Ascending aorta (tissue), 2 donors: ENCODE measurements at places on chromosomes 2 and 18. TPM values are rescaled to one million over a fixed set of nuclear protein-coding genes. Genes with fewer than 3 reads are reported as not detected.

GRCh38 chr2:665340-666073 lies 11.7 kb downstream of the TMEM18 start:
- no peaks in the 10 kb centered on the region for H3K4me1 ChIP-seq
- H3K27ac ChIP-seq, result no peak overlapping the region
- peaks cover 38% of the 10 kb centered on the region for H3K36me3 ChIP-seq

- H3K4me3 ChIP-seq, result no peak overlapping the region
- H3K36me3 ChIP-seq, result no peaks in the 10 kb centered on the region
- H3K27me3 ChIP-seq, result no peaks in the 10 kb centered on the region
- DNase-seq, result no peak
Measured at GRCh38 chr2:199756211-199756610, 94.8 kb downstream of the FTCDNL1 start.

DNA sequence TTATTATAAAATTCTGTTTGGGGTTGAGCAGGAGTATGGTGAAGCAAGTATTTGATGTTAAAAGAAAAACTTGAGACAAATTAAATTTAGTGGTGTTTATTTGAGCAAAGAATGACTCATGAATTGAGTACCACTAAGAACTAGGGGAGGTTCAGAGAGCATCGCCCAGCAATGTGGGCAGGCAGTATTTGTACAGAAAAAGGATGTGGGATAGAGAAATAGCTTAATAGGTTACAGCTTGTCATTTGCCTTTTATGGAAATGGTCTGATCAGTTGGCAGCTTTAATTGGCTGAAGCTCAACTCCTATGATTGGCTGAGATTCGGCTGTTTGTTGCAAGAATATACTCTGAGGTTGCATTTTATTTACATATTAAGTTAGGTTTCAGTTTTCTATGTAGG lies 68.2 kb downstream of the LRATD1 start:
- no peaks in the 10 kb centered on the region for H3K27me3 ChIP-seq
- no peaks in the 10 kb centered on the region for H3K4me1 ChIP-seq
- H3K27ac ChIP-seq, result no peak overlapping the region
- no peaks in the 10 kb centered on the region for H3K36me3 ChIP-seq
- no peak for DNase-seq
- H3K4me3 ChIP-seq, result no peak overlapping the region

- no peaks in the 10 kb centered on the region for H3K27me3 ChIP-seq
- no peaks in the 10 kb centered on the region for H3K36me3 ChIP-seq
- DNase-seq, result no peak
- H3K27ac ChIP-seq, result no peak overlapping the region
- no peak overlapping the region for H3K4me3 ChIP-seq
Measured at GRCh38 chr18:8514409-8514808, 94.8 kb upstream of the RAB12 start.

C1GALT1C1L gene
- total RNA-seq, result not detected

GNLY gene
- not detected for total RNA-seq

- H3K4me1 ChIP-seq, result no peaks in the 10 kb centered on the region
- no peaks in the 10 kb centered on the region for H3K27me3 ChIP-seq
- H3K36me3 ChIP-seq, result peaks cover 9% of the 10 kb centered on the region
- no peak for DNase-seq
- H3K4me3 ChIP-seq, result no peak overlapping the region
Measured at GRCh38 chr2:24058564-24059271, 9.2 kb downstream of the FKBP1B start.

DNA sequence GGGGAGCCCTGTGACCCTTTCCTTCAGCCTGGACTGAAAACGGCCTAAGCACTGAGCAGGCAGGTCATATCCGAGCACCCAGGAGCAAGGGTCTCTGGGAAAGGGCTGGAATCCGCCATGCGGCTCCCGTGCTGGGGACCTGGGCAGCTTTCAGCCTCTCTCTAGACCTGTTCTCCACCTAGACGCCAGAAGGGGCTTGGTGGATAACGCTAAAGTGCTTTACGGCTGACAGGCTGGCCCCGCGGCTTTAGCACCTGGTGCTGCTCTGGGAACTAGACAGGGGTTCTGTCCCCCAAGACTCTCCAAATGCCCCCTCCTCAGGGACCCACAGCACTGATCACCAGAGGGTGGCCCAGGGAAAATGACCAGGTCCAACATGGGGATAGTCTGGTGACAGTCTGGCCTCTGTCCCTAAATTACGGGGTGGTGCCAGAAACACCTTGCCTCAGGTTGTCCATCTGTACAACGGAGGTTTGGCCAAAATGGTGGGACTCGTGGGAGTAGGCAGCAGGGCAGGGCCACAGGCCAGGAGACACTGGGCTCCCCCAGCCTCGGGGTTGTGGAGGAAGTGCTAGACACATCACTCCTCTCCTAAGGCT lies 13.0 kb downstream of the SDC1 start:
- no peak for DNase-seq
- H3K4me3 ChIP-seq, result no peak overlapping the region
- no peaks in the 10 kb centered on the region for H3K4me1 ChIP-seq

CCBE1 gene
- total RNA-seq, result 0.32 TPM

CLEC4F gene
- not detected for total RNA-seq

DNA sequence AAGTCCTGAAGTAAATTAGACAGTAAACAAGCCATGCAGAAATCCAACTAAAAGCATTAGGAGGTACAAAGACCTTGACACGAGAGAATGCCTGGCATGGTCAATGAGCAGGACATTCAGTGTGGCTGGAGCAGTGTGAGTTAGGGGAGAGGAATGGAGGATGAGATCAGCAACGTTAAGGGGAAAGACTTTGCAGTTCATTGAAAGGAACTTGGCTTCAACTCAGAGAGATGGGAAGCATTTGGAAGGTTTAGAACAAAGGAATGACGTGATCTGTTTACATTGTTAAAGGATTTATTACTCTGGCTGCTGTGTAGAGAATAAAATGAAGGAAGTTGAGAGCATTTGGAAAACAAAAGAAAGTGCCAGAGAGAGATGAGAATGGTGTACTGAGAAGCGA lies 621.3 kb downstream of the XIRP2 start:
- no peaks in the 10 kb centered on the region for H3K36me3 ChIP-seq
- DNase-seq, result no peak
- no peaks in the 10 kb centered on the region for H3K4me1 ChIP-seq
- H3K4me3 ChIP-seq, result no peak overlapping the region
- H3K27ac ChIP-seq, result no peak overlapping the region

DNA sequence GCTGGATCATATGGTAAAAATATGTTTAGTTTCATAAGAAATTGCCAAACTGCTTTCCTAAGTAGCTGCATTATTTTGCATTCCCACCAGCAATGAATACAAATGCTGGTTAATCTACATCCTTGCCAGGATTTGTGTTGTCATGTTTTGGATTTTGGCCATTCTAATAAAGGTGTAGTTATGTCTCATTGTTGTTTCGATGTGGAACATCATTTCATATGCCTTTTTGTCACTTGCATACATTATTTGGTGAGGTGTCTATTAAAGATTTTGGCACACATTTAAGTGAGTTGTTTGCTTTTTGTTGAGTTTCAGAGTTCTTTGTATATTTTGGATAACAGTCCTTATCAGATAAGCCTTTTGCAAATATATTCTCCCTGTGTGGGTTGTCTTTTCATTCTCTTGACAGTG lies 299.2 kb upstream of the TFPI start:
- no peak overlapping the region for H3K4me3 ChIP-seq
- H3K27me3 ChIP-seq, result no peaks in the 10 kb centered on the region
- H3K36me3 ChIP-seq, result no peaks in the 10 kb centered on the region
- no peak for DNase-seq

DNA sequence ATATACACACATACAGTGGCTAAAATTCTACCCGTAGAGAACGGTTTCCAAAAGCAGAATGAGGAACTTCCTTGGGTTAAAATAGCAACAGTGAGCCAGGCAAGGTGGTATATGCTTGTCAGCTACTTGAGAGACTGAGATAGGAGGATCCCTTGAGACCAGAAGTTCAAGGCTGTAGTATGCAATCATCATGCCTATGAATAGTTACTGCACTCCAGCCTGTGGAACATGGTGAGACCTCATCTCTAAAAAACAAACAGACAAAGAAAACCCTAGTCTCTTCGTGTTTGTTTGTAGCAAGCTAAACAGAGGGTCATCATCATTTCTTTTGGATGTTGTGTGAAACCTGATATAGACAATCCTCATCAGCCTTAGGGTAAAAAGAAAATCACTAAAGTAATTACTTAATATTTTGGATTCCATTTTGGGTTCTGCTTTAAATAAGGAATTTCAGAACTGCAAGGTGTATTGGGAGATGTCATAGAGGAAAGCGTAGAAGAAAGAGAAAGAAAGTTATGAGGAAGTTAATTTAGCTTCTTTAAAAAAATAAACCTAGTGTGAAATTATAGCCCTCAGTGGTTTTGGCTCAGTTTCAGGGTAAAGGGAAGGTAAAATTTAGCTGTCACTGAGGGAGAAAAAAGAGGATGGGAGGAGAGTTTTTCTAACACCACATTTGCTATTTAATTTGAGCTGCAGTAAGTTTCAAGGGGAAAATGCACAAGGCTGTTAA lies 46.5 kb downstream of the PLEK start:
- H3K27ac ChIP-seq, result no peak overlapping the region
- no peak overlapping the region for H3K4me3 ChIP-seq
- H3K36me3 ChIP-seq, result no peaks in the 10 kb centered on the region
- no peak for DNase-seq
- H3K27me3 ChIP-seq, result no peaks in the 10 kb centered on the region

MALL gene
- 38.5 TPM for total RNA-seq

MDH1B gene
- total RNA-seq, result not detected

DNA sequence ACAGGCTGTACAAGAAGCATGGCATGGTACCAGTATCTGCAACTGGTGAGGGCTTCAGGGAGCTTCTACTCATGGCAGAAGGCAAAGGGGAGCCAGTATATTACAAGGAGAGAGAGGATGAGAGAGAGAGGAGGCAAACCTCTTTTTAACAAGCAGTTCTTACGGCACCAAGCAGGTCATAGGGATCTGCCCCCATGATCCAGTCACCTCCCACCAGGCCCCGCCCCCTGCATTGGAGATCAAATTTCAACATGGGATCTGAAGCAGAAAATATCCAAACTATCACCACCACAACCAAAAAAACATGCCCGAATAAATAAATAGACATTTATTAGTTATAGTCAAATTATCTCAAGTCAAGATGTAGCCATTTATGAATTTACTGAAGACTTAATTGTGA lies 14.5 kb upstream of the SLC35F5 start:
- no peak overlapping the region for H3K27ac ChIP-seq
- no peaks in the 10 kb centered on the region for H3K36me3 ChIP-seq
- H3K27me3 ChIP-seq, result no peaks in the 10 kb centered on the region
- no peak for DNase-seq
- H3K4me3 ChIP-seq, result no peak overlapping the region

DNA sequence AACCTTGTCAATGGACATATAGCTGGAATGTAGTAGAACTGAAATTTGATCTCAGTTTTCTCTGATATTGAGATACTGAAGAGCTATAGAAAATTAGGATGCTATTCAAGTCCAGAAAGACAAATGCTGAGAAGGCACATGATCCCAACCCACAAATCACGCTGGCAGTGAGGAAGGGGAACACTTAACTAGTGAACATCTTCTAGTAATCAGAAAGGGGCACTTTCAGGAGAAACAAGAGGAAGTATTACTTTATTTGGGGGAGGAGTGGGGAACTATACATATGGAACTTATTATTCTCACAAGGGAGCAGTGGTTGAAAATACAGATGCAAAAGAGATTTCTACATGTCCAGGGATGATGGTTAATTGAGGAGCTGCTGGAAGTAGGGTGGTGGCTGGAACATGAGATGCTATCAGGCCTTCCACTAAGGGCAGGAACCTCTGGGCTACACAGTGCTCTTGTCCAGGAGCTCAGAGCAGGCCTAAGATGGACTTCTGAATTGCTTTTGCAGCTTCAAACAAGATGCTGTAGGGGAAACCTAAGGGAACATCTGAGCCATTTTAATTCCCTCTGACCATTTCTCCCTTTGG lies 79.3 kb downstream of the TGFA start:
- no peak overlapping the region for H3K4me3 ChIP-seq
- no peaks in the 10 kb centered on the region for H3K27me3 ChIP-seq
- no peak for DNase-seq
- no peaks in the 10 kb centered on the region for H3K36me3 ChIP-seq

GRCh38 chr2:171512014-171512413 lies 10.3 kb upstream of the CYBRD1 start:
- H3K4me1 ChIP-seq, result no peaks in the 10 kb centered on the region
- no peak overlapping the region for H3K4me3 ChIP-seq
- no peaks in the 10 kb centered on the region for H3K27me3 ChIP-seq
- no peaks in the 10 kb centered on the region for H3K36me3 ChIP-seq
- H3K27ac ChIP-seq, result no peak overlapping the region

- no peak overlapping the region for H3K27ac ChIP-seq
- no peaks in the 10 kb centered on the region for H3K4me1 ChIP-seq
- H3K4me3 ChIP-seq, result no peak overlapping the region
Measured at GRCh38 chr2:204039298-204039838, 102.8 kb downstream of the ICOS start.

EGR4 gene
- total RNA-seq, result not detected
